Right lung (tissue), 10 donors: ENCODE measurements at places on chromosomes 4 and X. TPM values are rescaled to one million over a fixed set of nuclear protein-coding genes. Genes with fewer than 3 reads are reported as not detected.

The DCHS2 gene
- polyA plus RNA-seq: 1.8 TPM

The GAK gene
- 52.1 TPM for polyA plus RNA-seq

The MORF4L2 gene
- polyA plus RNA-seq: 324 TPM

The MND1 gene
- polyA plus RNA-seq: 16.4 TPM

The NCAPG gene
- polyA plus RNA-seq: 18.2 TPM

The TREX2 gene
- polyA plus RNA-seq: 1.2 TPM

The KIF4A gene
- 30.4 TPM for polyA plus RNA-seq

The UBA6 gene
- polyA plus RNA-seq: 39.4 TPM

The PCDH19 gene
- polyA plus RNA-seq: 1.6 TPM

The SPANXN5 gene
- not detected for polyA plus RNA-seq

The IL15 gene
- polyA plus RNA-seq: 1.2 TPM

The HSD17B13 gene
- 0.46 TPM for polyA plus RNA-seq

The TENM3 gene
- polyA plus RNA-seq: 1.9 TPM

The PRDM5 gene
- polyA plus RNA-seq: 29.6 TPM

The NSUN7 gene
- polyA plus RNA-seq: 19.1 TPM

The FAT4 gene
- 30.0 TPM for polyA plus RNA-seq

The H2BW1 gene
- not detected for polyA plus RNA-seq

The SGCB gene
- 46.9 TPM for polyA plus RNA-seq

The LRCH2 gene
- 10.9 TPM for polyA plus RNA-seq

The TRO gene
- polyA plus RNA-seq: 95.6 TPM

The STK32B gene
- polyA plus RNA-seq: 3.8 TPM

The CT45A2 gene
- polyA plus RNA-seq: 17.7 TPM

The EVC gene
- polyA plus RNA-seq: 29.7 TPM

The LINC00632 gene
- 27.4 TPM for polyA plus RNA-seq

The AFP gene
- 2.1 TPM for polyA plus RNA-seq

The QRFPR gene
- polyA plus RNA-seq: 1.7 TPM

The MGAT4D gene
- polyA plus RNA-seq: not detected

The IQCM gene
- polyA plus RNA-seq: not detected

The BRS3 gene
- polyA plus RNA-seq: 0.06 TPM

The HTN3 gene
- not detected for polyA plus RNA-seq

The ARX gene
- polyA plus RNA-seq: 0.26 TPM

The HNRNPH2 gene
- 84.0 TPM for polyA plus RNA-seq

The AFF2 gene
- polyA plus RNA-seq: 5.2 TPM

The HTRA3 gene
- 9.0 TPM for polyA plus RNA-seq

The LPAR4 gene
- polyA plus RNA-seq: 4.2 TPM

The VCX2 gene
- not detected for polyA plus RNA-seq

The CENPVL2 gene
- not detected for polyA plus RNA-seq

The PAGE1 gene
- not detected for polyA plus RNA-seq

The TCP11X2 gene
- polyA plus RNA-seq: not detected

The BEX5 gene
- 2.6 TPM for polyA plus RNA-seq

The SLC10A4 gene
- polyA plus RNA-seq: 0.43 TPM

The SFRP2 gene
- 9.2 TPM for polyA plus RNA-seq

The SPANXN4 gene
- polyA plus RNA-seq: not detected

The GABRA4 gene
- not detected for polyA plus RNA-seq

The VCX gene
- polyA plus RNA-seq: not detected

The TMPRSS11A gene
- 0.09 TPM for polyA plus RNA-seq

The OPRPN gene
- polyA plus RNA-seq: not detected

The EDA gene
- 5.8 TPM for polyA plus RNA-seq

The F11 gene
- 0.99 TPM for polyA plus RNA-seq

The LGI2 gene
- polyA plus RNA-seq: 4.8 TPM

The USP17L25 gene
- not detected for polyA plus RNA-seq

The GPR173 gene
- 11.9 TPM for polyA plus RNA-seq

The GPR34 gene
- polyA plus RNA-seq: 6.1 TPM

The USP17L21 gene
- not detected for polyA plus RNA-seq
